ENCODE measurements at places on chromosomes 2 and 18. TPM values are rescaled to one million over a fixed set of nuclear protein-coding genes. Genes with fewer than 3 reads are reported as not detected.

The ABCA12 gene
- not detected for total RNA-seq

DNA sequence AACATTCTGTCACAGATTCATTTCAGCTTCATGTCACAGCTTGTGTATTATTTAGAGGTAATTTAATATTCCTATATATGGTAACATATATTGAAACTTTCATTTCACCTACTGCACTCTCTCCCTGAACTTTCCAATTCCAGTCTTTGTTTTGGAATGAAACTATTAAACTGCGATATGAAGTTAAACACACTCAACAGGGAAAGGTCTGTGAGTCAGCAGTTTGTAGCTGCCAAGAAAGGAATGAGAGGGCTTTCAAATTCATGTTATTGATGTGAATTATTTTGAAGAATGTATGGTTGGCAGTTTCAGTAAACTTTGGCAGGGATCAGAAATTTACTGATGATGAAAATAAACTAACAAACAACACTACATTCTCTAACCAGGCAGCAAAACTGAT is 148.3 kb downstream of the HNMT start:
- no peak for DNase-seq

The REG3G gene
- not detected for total RNA-seq

DNA sequence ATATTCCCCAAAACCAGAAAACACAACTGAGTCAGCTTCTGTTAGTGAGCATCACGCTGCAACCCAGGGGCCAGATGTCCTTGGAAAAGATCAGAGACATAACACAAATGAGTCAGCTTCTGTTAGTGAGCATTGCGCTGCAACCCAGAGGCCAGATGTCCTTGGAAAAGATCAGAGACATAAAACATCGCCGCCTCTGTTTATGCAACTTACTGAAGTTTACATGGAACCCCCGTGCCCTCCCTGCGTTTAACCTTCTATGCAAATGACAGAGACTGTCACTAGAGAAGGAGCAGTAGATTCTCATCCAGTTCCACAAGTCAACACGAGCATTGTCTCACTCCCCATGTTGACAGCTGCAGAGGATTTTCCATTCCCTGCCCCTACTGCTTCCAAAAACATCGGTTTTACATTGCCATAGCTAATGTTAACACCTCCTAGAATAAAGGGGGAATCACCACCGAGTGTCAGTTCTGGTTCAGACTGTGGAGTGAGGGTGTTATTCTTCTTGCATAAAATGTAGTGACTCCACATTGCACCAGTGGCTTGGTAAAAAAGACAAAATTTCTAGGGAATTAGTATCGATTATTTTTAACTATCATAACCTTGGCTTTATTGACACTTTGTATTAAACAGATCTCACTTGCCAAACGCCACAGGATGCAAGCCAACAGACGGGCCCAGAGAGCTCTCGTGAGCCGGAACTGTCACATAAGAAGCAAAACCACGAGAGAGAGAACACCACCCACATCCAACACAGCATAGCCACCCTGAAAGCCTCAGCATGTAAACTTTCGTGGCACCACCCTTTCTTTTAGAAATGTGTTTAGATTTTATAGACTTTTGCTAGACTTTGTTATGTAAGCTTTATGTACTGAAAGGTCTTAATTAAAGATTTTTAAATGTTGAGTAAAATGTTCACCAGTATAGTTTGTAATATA is 87.7 kb downstream of the SH3YL1 start:
- no peak for DNase-seq

The CRACDL gene
- 3.9 TPM for total RNA-seq

- no peak for DNase-seq
Measured at GRCh38 chr2:12669036-12669435, 47.7 kb upstream of the TRIB2 start.
